ENCODE measurements at places on chromosomes 4 and X.
A peak's percentile ranks its signal among the peaks of the same experiment; 100 is the strongest.

GRCh38 chrX:30610026-30610425 is 32.5 kb upstream of the TASL start:
- no peak for DNase-seq

DNA sequence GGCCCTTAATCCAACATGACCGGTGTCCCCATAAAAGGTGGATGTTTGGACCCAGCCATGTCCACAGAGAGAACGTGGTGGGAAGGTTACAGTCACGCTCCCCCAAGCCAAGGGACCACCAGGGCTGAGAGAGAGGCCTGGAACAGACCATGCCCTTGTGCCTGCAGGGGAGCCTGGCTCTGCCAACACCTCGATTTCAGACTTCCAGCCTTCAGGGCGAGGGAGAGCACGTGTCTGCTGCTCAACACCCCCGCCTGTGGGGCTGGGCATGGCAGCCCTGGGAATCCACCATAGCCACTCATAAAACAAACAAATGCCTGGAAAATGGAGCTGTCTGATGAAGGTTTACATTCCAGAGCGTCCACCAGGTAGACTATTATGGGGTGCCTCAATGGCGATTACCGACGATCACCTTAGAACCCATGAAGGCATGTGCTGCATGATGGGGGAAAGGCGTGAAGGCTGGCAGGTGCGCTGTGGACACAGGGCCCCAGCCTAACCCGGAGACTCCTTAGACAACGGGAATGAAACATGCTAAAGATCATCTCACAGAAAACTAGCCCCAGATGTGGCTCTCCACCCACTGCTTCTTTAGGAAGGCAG is 42.3 kb upstream of the HMX1 start:
- no peak for DNase-seq

- DNase-seq, result no peak
Measured at GRCh38 chrX:79140731-79141130, 3.8 kb upstream of the GPR174 start.

GRCh38 chrX:69538321-69538876 is 34.3 kb downstream of the NALF2 start:
- DNase-seq, result peak; percentile 16

DNA sequence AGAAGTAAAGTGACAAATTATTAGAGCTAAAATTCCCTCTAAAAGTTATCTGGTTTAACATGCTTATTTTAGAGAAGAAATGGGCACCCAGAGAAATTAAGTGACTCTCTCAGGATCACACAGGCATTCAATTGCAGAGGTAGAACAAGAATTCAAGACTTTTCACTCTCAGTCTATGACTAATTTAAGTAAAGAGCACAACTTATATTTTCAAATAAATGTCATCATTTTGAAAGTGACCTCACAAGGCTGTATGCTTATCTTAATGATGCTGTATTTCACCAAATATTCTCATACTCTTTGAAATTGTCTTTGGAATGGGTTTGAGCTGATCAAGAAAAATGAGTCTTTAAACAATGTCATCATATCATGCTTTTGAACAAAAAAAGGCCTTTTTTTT is 15.3 kb downstream of the GPR174 start:
- no peak for DNase-seq

GRCh38 chr4:8647094-8647570 is 54.6 kb downstream of the CPZ start:
- no peak for DNase-seq

GRCh38 chr4:176137631-176138030 is 57.8 kb downstream of the SPATA4 start:
- DNase-seq, result no peak
